ENCODE measurements at places on chromosomes 16 and 17. TPM values are rescaled to one million over a fixed set of nuclear protein-coding genes. Genes with fewer than 3 reads are reported as not detected.
A peak's percentile ranks its signal among the peaks of the same experiment; 100 is the strongest.

DNA sequence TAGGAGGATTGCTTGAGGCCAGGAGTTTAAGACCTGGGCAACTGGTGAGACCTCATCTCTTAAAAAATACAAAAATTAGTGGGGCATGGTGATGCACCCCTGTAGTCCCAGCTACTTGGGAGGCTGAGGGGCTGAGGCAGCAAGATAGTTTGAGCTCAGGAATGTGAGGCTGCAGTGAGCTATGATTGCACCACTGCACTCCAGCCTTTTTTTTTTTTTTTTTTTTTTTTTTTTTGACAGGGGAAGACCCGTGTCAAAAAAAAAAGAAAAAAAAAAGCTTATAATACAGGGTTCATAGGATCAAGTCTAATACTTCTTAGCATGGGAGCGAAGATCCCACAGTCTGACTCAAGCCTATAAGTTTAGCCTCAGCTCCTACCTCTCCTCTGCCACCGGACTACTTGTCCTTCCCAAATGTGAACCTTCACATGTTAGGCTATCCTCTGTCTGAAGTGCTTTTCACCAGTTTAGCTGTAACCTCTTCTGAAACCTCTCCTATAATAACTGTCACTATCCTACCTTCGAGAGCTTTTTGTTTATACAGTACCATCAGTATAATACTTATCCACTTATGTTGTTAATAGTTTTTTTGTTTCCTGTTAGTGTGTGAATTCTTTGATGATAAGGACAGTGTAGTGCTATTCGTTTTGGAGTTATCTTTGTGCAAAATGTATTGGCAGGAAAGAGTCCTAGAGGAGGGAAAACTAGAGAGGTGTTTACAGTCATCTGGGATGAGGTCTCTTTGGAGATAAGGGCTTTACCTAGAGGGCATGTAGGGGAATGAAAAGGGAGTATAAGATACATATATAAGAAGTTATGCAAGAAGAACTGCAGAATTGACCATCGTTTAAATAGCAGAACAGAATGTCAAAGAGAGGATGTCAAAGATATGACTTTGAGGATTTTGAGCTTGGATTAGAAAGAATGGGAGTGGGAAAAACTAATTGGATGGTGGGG is 15.5 kb downstream of the CPD start:
- H3K4me3 ChIP-seq = no peak overlapping the region
- no peaks in the 10 kb centered on the region for H3K27me3 ChIP-seq
- no peak overlapping the region for H3K27ac ChIP-seq
- peaks cover 11% of the 10 kb centered on the region for H3K36me3 ChIP-seq
- no peak for DNase-seq
- H3K4me1 ChIP-seq = peaks cover 6% of the 10 kb centered on the region

DNA sequence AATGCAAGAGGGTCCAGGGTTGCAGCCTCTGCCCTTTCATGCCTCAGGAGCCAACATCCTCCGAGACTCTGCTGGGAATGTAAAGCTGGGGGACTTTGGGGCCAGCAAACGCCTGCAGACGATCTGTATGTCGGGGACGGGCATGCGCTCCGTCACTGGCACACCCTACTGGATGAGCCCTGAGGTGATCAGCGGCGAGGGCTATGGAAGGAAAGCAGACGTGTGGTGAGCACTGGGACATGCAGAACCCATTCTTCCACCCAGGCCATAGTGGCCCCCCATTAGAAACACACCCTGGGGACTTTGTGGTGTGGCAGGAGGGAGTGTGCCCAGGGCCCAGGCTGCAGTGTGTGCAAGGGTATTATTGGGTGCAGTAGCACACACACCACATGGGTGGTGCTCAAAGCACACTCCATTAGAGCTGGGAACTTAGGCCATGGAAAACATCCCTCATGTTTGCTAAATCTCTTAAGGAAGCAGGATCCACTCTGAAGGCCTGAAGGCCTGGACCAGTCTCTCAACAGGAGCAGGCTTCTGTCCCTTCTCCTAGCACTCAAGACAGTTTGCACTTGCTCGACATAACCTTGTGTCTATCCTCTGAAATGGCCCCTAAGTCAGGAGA is 7.6 kb downstream of the LIMD2 start:
- peaks cover 11% of the 10 kb centered on the region for H3K36me3 ChIP-seq
- no peak overlapping the region for H3K4me3 ChIP-seq
- DNase-seq = no peak
- H3K27ac ChIP-seq = no peak overlapping the region
- H3K27me3 ChIP-seq = no peaks in the 10 kb centered on the region

- no peaks in the 10 kb centered on the region for H3K36me3 ChIP-seq
- no peak overlapping the region for H3K4me3 ChIP-seq
- H3K27me3 ChIP-seq = peaks cover 18% of the 10 kb centered on the region
- DNase-seq = no peak
- H3K4me1 ChIP-seq = peaks cover under 1% of the 10 kb centered on the region
- H3K27ac ChIP-seq = no peak overlapping the region
These were observed 970 bp downstream of the PRSS36 start for GRCh38 chr16:31148896-31149295.

DNA sequence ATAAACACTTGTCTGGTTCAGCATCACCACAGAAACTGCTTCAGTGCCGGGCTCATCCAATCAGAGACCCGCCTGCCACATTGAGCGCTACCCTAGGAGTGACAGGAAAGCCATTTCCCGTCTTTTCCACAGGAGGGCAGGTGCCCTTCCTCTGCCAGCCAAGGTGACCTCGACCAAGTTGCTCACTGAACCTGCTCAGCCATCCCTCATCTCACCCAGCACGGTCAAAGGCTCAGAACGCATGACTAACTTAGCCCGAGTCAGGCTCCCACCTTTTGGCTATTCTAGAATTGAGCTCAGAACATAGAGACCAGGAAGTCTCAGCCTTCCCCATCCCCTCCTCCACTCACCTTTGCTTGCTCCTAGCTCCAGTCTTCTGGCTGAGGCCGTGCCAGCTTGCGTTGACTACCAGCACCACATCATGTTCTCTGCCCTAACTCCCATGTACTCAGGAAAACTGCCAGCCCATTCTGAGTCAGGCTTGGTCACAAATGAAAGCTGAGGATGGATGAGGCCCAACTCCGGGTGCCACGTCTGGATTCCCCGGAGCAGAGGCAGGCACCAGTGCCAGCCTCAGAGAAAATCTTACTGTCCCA is 15.6 kb downstream of the MRPS23 start:
- peaks cover 10% of the 10 kb centered on the region for H3K36me3 ChIP-seq
- no peak overlapping the region for H3K27ac ChIP-seq
- no peak overlapping the region for H3K4me3 ChIP-seq
- no peak for DNase-seq

DNA sequence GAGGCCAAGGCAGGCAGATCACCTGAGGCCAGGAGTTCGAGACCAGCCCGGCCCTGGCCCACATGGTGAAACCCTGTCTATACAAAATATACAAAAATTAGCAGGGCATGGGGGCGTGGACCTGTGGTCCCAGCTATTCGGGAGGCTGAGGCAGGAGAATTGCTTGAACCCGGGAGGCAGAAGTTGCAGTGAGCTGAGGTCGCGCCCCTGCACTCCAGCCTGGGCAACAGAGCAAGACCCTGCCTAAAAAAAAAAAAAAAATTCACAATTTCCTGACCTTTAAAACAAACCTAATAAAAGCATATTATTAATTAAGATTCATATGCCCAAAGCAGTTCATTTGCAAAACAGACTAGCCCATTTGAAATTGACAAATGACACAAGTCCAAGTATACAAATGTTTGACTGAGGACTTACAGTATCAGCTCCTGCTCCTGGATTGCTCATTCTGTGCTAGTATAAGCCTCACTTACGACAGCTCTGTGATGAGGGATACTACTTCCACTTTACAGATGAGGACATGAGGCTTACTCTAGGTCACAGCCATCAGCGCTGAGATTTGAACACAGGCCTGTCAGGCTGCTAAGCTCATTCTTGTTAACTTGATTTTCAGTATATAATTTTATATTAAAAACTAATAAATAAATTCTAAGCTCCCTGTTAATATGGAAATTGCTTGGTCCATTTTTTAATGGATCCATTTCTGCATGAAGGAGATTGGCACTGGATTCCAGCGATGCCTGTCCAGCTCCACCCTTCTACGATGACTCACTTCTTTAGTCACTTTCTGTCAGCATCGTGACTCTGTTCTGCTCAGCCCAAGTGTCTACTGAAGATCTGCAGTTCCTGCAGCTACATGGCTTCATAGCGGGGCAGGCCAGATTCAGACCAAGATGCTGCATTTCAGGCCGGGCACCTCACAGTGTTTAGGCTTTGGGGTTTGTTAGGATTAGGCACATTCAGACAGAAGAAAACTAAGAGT is 88.2 kb downstream of the WDR59 start:
- peak overlapping the region; percentile 57 for H3K27ac ChIP-seq
- H3K27me3 ChIP-seq = no peaks in the 10 kb centered on the region
- no peak overlapping the region for H3K4me3 ChIP-seq
- H3K36me3 ChIP-seq = peaks cover 16% of the 10 kb centered on the region
- H3K4me1 ChIP-seq = peaks cover 13% of the 10 kb centered on the region

- no peak overlapping the region for H3K4me3 ChIP-seq
- no peaks in the 10 kb centered on the region for H3K27me3 ChIP-seq
- H3K36me3 ChIP-seq = peaks cover 2% of the 10 kb centered on the region
- H3K27ac ChIP-seq = no peak overlapping the region
- peak; percentile 90 for DNase-seq
- peaks cover 12% of the 10 kb centered on the region for H3K4me1 ChIP-seq
These were observed 7.6 kb downstream of the MRM1 start for GRCh38 chr17:36608794-36609497.

DNA sequence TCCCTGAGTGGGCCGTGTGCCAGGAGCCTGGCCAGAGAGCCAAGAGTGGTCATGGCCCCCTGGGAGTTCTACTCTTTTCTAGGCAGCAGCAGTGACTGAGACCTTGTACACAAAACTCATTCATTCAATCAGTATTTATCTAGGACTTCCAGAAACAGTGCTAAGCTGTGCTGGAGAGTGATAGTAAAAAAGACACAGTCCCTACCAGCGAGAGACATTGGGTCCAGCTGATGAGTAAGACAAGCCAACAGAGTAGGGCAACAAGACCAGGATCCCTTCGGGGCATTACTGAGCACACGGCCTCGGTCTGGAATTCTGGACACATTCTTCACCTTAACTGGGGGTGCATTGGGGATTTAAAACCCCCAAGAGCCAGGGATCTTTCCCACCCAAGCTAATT is 20.2 kb downstream of the CBX4 start:
- no peak overlapping the region for H3K4me3 ChIP-seq
- H3K4me1 ChIP-seq = peaks cover 9% of the 10 kb centered on the region
- H3K36me3 ChIP-seq = no peaks in the 10 kb centered on the region
- no peak for DNase-seq
- no peak overlapping the region for H3K27ac ChIP-seq
- H3K27me3 ChIP-seq = peaks cover 22% of the 10 kb centered on the region

GRCh38 chr16:4586291-4586690 is 28.4 kb downstream of the UBALD1 start:
- H3K36me3 ChIP-seq = no peaks in the 10 kb centered on the region
- no peak overlapping the region for H3K4me3 ChIP-seq
- no peaks in the 10 kb centered on the region for H3K4me1 ChIP-seq
- H3K27ac ChIP-seq = no peak overlapping the region
- DNase-seq = no peak
- H3K27me3 ChIP-seq = peaks cover 13% of the 10 kb centered on the region

DNA sequence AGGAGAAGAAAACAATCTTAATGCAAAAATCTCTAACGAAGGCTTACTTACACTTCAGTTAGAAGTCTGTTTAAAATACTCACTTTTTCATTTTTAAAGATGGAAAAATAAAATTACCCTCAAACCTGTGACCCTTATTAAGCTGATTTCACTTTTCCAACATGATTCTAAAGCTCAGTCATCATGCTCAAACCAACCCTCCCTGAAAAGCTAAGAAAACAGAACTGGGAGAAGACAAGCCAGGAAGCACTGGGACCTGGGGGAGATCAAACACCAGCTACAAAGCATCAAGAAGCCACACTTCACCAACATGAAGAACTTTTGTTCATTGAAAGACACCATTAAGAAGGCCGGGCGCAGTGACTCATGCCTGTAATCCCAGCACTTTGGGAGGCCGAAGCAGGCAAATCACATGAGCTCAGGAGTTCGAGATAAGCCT is 88.8 kb downstream of the LITAF start:
- peak overlapping the region; percentile 96 for H3K27ac ChIP-seq
- peaks cover 32% of the 10 kb centered on the region for H3K4me1 ChIP-seq
- H3K27me3 ChIP-seq = no peaks in the 10 kb centered on the region
- no peaks in the 10 kb centered on the region for H3K36me3 ChIP-seq
- no peak overlapping the region for H3K4me3 ChIP-seq

Gene DNAI2
- not detected for total RNA-seq

Gene HOXB3
- total RNA-seq = 0.18 TPM

Gene CMTM1
- 11.9 TPM for total RNA-seq

Gene PTGES3L
- total RNA-seq = 3.9 TPM

Gene TBX6
- 0.55 TPM for total RNA-seq

Gene HSPB9
- not detected for total RNA-seq

Gene CPHXL2
- total RNA-seq = not detected

Gene CIAO2B
- total RNA-seq = 55.9 TPM

Gene SBK1
- total RNA-seq = 1.5 TPM

Gene PLXDC1
- 11.1 TPM for total RNA-seq

Measured in chondrocyte (in vitro differentiated cells).